ENCODE measurements at places on chromosomes 7 and 10.

DNA sequence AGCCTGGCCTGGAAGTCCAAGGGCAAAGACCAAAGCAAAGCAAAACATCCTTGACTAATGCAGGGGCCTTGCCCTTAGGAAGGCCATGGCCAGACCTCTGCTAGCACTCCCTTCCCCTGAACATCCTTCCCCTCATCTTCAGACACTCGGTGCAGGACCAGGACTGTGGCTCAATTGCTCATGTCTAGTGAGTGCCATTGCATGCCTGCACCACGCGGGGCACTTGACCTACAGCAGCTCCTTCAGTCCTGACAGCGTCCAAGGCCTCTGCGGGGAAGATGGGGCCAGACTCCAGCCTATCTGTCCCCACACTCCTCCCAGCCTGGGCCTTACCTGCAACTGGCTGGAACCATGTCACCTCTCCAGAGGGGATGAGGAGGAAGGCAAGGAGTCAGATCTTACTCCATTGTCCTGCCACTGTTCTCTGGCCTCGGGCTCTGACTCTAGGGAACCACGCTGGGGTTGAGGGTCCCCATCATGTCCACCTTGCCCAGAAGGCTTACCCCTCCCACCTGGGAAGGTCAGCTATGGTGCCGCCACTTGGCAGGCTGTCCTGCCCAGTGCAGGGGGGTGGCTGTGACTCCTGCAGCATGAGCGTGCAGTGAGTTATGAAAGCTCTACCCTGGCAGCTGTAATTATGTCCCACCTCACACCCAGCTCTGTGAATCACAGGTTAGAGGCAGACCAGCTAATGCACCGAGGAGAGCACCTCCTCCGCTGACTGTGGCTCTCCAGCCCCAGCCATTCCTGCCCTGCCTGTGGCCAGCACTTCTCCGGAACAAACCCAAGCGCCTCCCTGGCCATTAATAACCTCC lies 16.1 kb downstream of the DRGX start:
- DNase-seq = no peak

- no peak for DNase-seq
These were observed 217.4 kb upstream of the KLF14 start for GRCh38 chr7:130951303-130951975.

GRCh38 chr7:51647486-51647885 lies 330.9 kb upstream of the COBL start:
- DNase-seq = no peak

DNA sequence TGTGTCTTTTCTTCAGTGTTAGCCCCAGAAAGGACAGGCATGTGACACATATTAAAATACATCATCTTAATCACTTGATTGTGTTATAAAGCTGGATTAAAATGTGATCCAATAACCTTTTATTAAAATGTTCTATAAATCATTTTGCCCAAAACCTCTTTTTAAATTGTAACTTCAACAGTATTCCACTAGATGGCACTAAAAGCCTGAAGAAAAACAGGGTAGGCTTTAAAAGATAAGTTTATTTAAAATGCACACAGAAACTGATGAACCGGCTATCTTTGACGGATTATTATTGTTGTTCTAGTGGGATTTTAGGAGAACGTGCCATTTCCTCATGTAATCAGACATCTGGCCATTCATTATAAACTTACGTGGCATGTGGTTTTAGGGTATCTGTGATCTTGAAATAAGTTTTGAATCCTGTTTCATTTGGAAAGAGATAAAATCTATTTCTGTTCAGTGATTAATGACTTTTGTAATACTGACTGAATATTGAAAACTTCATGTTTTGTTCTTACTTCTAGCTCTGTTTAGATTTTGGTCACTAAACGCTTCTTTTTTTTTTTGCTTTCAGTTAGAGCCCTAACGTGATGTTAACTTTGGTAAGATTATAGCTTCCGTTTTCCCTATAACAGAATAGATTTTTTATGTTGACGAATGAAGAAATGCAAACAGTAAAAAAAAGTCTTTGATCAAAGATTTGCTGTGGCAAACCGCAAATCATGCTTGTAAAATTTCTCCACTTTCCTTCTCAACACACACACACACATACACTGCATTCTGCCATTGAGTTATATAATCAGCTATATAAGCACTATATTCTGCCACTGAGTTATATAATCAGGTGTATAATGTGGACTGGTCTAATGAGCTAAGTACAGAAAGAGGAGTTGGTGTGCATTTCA lies 13.6 kb downstream of the VPS50 start:
- DNase-seq = peak; percentile 10

GRCh38 chr7:1724118-1724910 lies 54.2 kb downstream of the ELFN1 start:
- no peak for DNase-seq

DNA sequence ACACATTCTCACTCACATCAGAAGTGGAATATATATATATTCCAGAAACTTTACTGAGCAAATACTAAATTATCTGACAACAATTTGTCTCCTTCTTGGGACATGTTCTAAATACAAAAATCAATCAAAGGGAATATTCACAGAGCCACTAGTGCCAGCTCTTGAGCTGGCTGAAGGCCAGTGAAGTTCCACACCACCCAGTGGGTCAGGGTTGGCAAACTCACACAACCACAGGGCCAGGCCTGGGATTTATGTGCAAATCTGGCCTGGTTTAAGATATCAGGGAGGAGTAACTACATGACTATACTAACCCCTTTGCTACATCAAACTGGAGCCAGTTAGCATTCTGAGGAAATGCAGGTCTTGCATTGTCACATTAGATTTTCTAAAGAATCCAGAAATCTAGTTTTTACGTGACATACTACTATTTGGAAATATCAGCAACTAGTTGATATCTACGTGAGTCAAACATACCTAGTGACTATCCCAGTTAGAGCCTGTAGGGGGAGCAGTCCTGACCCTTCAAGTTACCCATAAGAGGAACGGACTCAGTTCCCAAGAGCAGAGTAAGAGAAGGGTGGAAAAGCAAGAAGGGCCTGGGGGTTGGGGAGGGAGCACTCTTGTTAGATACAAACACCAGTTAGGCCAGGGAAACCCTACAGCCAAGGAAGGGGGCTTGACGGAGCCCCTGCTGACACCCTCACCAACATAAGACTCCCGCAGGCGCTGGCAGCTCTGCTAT lies 600.4 kb downstream of the KCNMA1 start:
- no peak for DNase-seq

- DNase-seq = peak; percentile 4
These were observed at the start of gene PPP1R9A for GRCh38 chr7:94907026-94907810. Gene PPP1R9A, plus strand, starts transcription at chr7:94907594. Its CDS starts 2,520 bp downstream, at chr7:94910114.

- DNase-seq = no peak
These were observed 4.1 kb upstream of the CHN2 start for GRCh38 chr7:29190349-29191045.

DNA sequence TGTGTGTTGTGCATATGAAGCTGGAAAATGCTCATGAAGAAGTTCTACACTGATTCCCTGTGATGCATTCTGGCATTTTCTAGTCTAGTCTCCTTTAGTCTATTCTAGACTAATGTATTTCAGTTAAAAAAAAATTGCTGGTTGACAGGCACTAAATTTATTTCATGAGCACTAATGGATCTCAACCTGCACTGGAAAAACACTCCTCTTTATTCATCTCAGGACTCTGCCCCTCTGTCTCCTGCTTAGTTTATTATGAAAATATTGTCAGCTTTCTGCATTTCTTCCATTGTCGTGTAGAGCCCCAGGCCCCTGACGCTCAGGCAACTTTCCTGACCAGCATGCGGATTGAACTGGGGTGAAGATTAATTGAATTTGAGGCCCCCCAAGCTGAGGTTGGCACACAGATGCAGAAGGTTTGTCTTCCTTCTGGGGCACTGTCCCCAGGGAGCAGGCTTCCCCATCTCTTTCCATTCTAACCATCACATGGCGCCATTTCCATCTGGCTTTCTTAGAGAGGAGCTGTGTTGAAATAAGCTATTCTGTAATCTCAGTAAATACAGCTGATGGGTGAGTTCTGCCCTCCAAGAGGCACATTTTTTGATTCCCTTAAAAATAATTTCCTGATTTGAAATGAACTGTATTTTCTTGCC lies 128.7 kb downstream of the INSYN2A start:
- DNase-seq = no peak

GRCh38 chr7:110076194-110076593 lies 1014.7 kb upstream of the LRRN3 start:
- no peak for DNase-seq

- DNase-seq = no peak
These were observed 19.2 kb downstream of the HIF1AN start for GRCh38 chr10:100554902-100555301.

DNA sequence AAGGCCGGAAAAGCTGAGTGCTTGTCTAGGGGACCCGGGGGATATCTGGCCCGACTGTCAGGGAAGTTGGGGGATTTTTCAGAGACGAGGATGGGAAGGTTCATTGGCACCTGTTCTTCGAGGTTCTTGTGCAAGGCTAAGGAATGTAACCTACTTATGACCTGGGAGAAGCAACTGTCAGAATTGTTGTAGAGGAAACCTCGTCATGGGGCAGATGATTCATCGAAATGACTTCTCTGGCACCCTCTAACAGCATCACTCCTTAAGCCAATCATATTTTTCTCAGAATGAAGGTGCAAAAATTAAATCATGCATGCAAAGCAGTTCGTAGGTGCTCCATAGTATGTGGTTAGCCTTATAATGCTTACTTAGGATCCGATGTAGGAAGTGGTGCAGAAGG lies 58.6 kb downstream of the PLXDC2 start:
- no peak for DNase-seq

- DNase-seq = no peak
These were observed 125.1 kb downstream of the PLXNA4 start for GRCh38 chr7:132451161-132451560.

GRCh38 chr10:52172581-52172980 lies 141.5 kb upstream of the DKK1 start:
- DNase-seq = no peak

DNA sequence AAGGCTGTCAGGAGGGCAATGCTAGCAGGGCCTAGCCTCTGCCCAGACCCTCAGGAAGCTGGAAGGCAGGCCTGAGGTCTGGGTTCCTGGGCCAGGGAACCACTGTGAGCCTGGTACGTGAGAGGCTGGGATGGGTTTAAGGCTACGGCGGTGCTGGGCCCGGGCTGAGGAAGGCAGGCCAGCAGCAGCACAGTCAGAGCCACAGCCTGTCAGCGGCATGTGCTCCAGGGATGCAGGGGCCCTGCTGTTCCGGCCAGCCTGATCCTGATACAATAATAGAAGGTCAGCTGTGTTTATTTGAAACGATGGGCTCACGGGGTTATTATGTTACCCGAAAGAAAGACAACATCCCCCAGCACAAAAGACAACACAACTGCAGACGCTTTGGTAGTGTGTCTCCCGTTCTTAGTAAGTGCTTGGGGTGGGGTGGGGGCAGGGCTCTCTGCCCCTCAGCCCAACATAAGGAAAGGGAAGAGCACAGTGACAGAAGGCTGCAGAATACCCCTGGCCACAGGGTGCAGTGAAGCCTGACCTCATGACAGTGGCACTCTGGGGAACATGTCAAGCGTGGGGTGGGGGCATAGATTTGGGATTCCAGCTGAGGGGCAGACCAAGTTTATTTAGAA lies 95.0 kb downstream of the COL13A1 start:
- DNase-seq = no peak

- DNase-seq = no peak
These were observed 123.8 kb downstream of the ARID5B start for GRCh38 chr10:62025134-62025794.

DNA sequence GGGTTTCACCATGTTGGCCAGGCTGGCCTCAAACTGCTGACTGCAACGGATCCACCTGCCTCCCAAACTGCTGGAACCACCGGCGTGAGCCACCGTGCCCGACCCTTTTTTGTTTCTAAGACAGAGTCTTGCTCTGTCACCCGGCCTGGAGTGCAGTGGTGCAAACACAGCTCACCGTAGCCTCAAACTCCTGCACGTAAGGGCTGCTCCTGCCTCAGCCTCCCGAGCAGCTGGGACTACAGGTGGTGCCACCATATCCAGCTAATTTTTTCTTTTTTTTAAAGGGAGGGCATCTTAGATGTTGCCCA lies 36.4 kb downstream of the ADAP1 start:
- no peak for DNase-seq

DNA sequence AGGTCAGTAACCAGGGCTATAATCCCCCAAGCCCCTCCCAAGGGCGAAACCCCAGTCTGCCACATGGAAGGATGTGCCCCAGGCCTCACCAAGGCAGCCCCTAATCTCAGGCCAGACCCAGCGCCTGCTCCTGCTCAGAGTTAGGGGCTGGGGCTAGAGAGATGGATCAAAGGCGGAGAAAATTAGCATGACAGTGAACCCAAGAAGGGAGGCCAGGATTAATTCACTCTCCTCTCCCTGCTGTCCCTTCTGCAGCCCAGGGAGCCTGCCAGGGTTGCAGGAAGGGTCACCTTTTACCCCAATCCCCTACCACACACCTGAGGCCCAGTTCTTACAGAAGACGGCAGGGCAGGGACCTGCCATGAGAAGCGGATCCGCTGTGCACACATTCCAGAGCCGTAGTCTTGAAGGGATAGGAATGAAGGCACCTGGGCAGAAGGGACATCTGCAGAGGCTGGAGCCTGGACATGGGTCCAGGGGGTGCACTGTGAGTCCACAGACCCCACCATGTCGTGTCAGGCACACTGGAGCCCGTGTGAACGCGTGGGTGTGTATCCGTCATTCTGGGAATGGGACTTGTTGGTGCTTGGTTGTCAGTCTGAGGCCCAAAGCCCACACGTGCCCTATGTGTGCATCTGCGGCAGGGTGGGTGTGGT lies 11.9 kb upstream of the ZMIZ1 start:
- DNase-seq = no peak

- no peak for DNase-seq
These were observed 5.7 kb upstream of the ZYX start for GRCh38 chr7:143375298-143376034.

GRCh38 chr10:84012831-84013458 lies 126.4 kb upstream of the GHITM start:
- DNase-seq = peak; percentile 9

DNA sequence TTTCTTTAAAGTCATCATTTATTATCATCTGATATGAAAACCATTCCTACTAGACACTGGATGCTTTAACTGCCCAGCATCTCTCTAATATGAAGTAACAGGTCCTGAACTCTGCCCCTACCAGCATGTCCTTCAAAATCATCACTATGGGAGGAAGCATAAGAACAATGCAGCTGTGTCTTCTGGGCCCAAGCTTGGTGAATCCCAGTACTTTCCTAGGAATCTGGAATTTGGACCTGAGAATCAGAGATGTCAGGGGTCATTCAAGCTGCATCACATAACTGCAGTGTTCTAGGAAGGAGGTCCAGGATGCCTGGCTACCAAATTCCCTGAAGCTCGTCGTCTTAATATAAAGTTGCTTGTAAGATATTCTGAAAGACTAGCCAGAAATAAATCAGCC lies 182.7 kb downstream of the AHR start:
- DNase-seq = no peak

DNA sequence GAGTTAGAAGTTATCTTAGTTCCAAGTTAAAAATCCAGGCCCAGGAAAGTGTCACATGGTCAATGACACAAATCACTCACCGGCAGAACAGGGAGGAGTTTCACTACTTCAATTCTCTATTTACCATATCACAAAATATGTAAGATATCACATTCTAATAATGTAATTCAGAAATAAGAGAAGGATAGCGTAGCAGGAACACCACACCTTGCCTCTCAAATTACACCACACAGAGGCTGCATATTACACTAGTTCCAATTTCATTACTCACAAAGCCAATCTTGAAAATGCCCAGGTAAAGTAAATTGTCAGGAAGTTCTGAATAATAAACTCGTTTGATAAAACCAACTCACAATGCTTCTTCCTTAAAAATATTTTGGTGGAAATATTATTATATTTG lies 169.2 kb downstream of the CTTNBP2 start:
- DNase-seq = no peak
